ENCODE measurements at places on chromosomes 4 and X. TPM values are rescaled to one million over a fixed set of nuclear protein-coding genes. Genes with fewer than 3 reads are reported as not detected.

Gene PIGA
- total RNA-seq, result 28.6 TPM

Gene SYTL4
- 2.4 TPM for total RNA-seq

DNA sequence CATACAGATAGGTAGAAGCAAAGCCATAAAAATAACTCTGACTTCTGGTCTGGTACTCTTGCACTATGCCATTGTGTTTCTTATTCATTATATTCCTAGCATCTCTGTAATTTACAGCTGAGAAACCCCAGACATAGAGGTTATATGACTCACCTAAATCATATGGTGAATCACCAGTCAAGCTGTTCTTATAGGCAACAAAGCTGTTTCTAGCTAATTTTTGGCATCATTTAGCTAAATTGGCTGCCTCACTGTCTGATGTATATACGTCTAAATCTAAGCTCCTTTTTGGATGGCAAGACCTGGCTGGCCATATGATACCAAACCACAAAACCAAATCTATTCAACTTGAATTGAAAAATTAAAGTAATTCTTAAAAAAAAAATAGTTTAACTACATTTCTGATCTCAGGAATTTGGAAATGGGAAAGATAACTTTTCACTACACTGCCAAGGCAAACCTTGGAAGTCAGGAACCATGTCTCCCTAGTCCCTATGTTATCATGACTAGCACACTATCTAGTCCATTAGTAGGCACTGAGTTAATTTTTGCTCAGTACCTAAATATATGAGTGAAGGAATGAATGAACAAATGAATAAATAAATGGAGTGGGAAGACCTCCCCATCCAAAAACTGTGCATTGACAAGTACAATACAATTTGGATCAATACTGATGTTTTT is 41.3 kb upstream of the STAG2 start:
- DNase-seq, result no peak

- DNase-seq, result no peak
Observed at GRCh38 chrX:75655627-75656026, 129.4 kb downstream of the MAGEE2 start.

Measured in lower leg skin (tissue), 4 donors.